Transverse colon (tissue), 4 donors: ENCODE measurements at places on chromosomes 16 and 17. TPM values are rescaled to one million over a fixed set of nuclear protein-coding genes. Genes with fewer than 3 reads are reported as not detected.

Gene DPEP1
- 1.3 TPM for total RNA-seq

Gene OMG
- not detected for total RNA-seq

Gene TMC5
- 76.9 TPM for total RNA-seq

Gene NPIPA5
- total RNA-seq: 39.4 TPM

Gene KRT35
- total RNA-seq: not detected

Gene ARHGDIG
- total RNA-seq: not detected

Gene KRTAP9-8
- total RNA-seq: not detected

Gene OR1E1
- not detected for total RNA-seq

Gene DNAI2
- total RNA-seq: not detected

Gene RASD1
- total RNA-seq: 83.8 TPM

Gene KLHL36
- total RNA-seq: 38.0 TPM

Gene PRR35
- not detected for total RNA-seq

Gene SERPINF2
- 3.4 TPM for total RNA-seq

Gene KRT12
- not detected for total RNA-seq

Gene G6PC1
- 0.68 TPM for total RNA-seq

Gene PYY
- total RNA-seq: not detected

Gene QPRT
- 31.9 TPM for total RNA-seq

Gene TSPAN10
- not detected for total RNA-seq

Gene MT4
- not detected for total RNA-seq

Gene HSD17B2
- total RNA-seq: 91.6 TPM

Gene CEP295NL
- total RNA-seq: 3.0 TPM

Gene C1QTNF1
- total RNA-seq: 35.5 TPM

Gene KRT17
- 37.6 TPM for total RNA-seq

Gene SLC6A2
- not detected for total RNA-seq

Gene ASB16
- total RNA-seq: 2.6 TPM

Gene KRTAP4-4
- total RNA-seq: not detected

Gene LONP2
- total RNA-seq: 104 TPM
